ENCODE measurements at places on chromosomes 16 and 17.

- DNase-seq: no peak
Observed at GRCh38 chr16:83005653-83006160, 378.9 kb downstream of the CDH13 start.

- peak; percentile 74 for DNase-seq
Observed at GRCh38 chr16:67672739-67673662, 6.4 kb downstream of the C16orf86 start.

- DNase-seq: no peak
Observed at GRCh38 chr16:46961373-46962353, 11.8 kb downstream of the DNAJA2 start.

GRCh38 chr17:78375401-78376151 is 2.9 kb upstream of the PGS1 start:
- no peak for DNase-seq

GRCh38 chr16:81544700-81545271 is 100.2 kb downstream of the CMIP start:
- no peak for DNase-seq

DNA sequence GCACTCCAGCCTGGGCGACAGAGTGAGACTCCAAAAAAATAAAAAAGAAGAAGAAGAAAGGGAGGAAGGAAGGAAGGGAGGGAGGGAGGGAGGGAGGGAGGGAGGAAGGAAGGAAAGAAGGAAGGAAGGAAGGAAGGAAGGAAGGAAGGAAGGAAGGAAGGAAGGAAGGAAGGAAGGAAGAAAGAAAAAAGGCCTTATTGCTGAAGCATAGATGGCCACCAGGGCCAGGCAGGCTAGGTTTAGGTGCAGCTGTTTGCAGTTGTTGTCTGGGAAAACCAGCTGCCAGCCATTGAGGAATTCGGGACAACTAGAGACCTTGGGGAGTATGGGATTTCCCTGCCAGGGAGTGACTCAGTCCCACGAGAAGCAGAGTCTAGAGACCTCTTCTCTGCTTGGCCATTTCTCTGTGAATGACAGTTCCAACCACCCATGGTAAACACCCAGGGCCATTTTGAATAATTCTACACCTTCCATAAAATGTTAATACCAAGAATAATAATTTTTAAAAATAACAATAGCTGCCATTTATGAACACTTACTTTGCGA is 31.0 kb downstream of the SCNN1B start:
- no peak for DNase-seq

DNA sequence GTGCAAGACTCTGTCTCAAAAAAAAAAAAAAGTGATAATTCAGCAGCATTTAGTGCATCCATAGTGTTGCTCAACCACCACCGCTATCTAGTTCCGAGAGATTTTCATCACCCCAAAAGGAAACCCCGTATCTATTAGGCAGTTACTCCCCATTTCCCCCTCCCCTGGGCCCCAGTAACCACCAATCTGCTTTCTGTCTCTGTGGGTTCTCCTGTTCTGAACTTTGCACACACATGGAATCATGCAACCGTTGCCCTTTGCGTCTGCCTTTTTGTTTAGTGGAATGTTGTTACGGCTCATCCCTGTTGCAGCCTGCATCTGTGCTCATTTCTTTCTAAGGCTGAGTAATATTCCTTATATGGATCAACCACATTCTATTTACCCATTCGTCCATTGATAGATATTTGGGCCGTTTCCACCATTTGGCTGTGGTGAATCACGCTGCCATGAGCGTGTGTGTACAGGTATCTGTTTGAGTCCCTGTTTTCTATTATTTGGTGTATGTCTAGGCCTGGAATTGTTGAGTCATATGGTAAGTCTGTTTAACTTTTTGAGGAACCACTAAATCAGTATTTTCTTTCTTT is 8.7 kb upstream of the SYNGR2 start:
- DNase-seq: no peak

GRCh38 chr16:29972500-29972899 is 1.2 kb upstream of the TAOK2 start:
- no peak for DNase-seq

- DNase-seq: no peak
Observed at GRCh38 chr17:72605543-72605942, 484.7 kb downstream of the SOX9 start.

- DNase-seq: peak; percentile 55
Observed at GRCh38 chr16:85750146-85750826, 610 bp downstream of the C16orf74 start.

DNA sequence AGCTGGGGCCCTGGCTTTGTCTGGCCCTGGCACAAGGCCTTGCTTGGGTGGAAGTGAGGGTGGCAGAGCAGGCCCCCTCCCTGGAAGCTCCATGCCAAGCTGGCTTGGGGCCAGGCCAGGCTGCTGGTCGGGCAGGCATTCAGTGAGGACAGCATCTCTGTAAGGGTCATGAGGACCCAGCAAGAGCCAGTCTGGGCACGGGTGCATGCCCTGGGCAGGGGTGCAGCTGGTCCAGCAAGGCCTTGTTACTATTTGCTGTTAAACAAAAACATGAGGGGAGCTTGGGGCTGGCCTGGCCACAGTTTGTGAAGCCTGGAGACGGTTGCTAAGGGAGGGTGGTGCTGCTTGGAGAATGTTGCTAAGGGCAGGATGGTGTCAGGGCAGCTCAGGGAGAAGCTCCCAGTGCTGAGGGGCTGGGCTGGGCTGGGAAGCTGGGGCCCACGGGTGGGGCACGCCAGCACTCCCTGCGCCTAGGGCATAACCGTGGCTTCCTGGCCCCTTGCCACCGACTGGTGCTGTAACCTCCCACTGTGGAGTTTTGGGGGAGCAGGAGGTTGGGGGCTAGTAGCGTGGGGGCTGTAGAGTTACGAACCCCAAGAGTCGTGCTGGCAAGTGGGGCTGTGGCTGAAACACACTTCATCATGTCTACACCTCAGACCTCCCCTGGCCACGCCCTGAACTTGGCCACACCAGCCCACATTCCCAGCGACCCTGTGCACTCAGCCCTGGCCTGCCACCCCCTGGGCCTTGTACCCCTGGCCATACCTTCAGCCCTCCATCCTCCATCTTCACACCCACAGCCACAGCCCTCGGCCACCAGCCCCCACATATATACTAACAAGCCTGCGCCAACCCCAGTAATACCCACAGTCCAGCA is 1.6 kb downstream of the TPPP3 start:
- no peak for DNase-seq

DNA sequence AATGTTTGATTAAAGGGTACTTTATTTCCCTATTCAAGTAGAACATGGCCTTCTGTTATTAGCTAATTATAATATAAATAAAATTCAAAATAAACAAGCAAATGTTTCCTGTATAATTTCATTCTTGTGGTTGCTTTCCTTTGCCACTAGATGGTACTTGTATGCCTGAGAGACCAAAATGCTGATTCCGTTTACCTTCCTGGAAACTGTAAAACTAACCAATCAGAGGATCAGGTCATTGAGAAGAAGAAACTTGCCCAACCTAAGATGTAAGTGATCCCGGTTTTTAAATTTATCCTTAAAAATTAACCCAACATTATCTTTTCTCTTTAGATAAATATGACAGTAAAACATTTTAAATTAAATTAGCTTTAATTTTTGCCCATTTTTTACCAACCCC is 8.1 kb upstream of the ABCA5 start:
- no peak for DNase-seq

DNA sequence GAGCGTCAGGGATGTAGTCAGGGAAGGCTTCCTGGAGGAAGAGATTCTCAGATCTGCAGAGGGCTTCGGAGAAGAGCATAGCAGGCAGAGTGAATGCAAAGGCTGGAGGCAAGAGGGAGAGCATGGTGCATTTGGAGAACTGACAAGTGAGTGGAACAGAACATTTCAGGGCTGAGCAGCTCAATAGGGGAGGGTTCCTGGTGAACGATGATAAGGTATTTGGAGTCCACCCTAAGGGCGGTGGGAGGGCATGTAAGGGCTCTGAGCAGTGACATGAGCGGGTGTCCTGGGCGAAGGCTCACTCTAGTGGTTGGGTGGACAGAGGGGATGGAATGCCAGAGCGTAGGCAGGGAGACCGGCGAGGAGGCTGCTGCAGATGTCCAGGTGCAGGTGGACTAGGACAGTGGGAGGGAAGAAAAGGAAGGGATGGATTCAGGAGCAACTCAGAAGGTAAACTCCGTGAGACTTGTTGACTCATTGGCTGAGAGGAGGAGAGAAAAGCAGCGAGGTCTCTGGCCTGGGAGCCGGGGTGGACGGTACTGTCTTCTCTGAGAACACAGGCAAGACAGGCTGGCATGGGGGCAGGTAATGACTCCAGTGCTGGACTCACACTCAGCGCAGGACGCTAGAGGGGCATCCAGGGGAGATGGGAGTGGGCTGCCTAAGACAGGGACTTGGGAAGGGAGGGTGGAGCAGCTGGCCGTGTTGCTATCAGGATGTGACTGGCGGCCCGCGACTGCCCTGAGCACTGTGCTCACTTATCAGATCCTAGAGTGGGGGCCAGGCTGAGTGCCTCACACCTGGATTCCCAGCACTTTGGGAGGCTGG is 1.4 kb upstream of the PITPNA start:
- DNase-seq: no peak

- no peak for DNase-seq
Observed at GRCh38 chr16:79182616-79183015, 417.9 kb downstream of the MAF start.

DNA sequence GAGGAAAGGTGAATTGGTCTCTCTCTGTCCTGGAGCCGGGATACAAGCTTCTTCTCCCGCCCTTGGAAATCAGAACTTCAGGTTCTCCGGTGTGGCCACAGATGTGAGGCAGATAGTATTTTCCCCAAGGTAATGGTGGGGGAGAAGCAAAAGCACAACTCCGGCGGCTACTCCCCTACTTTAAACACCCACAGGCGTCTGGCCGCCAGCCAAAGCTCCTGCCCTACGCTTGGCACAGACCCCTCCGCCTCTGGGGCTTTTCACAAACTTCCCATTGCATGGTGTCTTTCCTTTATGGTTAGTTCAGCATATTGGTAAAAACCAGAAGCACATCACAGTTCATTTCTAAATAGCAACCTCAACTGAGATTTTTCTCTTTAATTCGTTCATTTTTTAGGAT is 39.4 kb upstream of the B4GALNT2 start:
- DNase-seq: no peak

DNA sequence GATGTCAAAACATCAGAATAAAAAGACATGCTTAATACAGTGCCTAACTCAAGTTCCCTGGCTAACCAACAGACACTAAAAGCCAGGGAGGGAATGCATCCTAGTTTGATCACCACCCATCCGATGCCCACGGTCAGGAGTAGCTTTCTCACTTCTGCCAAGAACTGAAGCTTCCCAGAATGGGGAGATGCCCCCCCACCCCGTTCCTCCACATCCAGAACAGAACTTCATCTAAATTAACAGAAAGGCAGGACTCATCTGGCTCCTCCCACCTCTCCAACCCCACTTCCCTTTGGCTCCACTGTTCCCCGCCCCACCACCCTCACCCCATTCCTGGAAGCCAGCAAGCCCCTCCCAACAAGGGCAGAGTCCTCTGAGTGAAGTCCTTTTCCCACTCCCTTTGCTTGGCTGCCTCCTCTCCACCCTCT is 33.7 kb downstream of the GDE1 start:
- DNase-seq: peak; percentile 74

DNA sequence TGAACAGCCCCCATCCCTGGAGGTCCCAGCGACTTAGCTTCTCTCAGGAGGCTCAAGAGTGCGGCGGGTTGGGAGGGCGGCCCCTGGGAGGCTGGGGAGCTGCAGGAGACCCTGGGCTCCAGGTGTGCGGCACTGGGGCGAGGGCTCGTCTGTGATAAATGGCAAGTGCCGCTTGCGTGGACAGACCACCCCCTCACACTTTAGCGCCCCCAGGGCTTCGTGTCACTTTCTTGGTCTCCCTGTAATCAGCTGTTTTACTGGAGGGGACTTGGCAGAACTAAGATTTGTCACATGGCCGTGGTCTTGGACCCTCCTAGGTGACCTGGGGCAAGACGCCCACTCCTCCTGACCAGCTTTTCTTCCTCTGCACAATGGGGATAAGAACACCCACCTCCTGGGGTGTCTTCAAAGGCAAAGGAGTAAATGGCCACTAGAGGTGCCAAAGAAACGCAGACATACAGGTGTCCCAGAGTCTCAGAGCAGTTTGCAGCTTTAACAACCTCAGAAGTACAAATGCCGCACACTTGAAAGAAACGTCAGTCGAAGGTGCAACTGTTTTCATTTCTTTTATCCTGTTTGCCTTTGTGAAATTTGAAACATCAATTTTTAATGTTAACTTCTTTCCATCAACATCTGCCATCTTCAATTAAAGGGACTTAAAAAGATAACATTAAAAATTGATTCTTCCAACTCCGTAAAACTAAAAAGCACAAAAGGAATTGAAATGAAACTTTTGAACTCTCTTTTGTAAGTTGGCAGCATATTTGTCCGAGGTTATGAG is 946 bp downstream of the OSGIN1 start:
- no peak for DNase-seq

GRCh38 chr17:13403982-13404946 is 197.5 kb downstream of the HS3ST3A1 start:
- DNase-seq: no peak

GRCh38 chr17:4480929-4481898 is 17.5 kb upstream of the SPNS2 start:
- no peak for DNase-seq

DNA sequence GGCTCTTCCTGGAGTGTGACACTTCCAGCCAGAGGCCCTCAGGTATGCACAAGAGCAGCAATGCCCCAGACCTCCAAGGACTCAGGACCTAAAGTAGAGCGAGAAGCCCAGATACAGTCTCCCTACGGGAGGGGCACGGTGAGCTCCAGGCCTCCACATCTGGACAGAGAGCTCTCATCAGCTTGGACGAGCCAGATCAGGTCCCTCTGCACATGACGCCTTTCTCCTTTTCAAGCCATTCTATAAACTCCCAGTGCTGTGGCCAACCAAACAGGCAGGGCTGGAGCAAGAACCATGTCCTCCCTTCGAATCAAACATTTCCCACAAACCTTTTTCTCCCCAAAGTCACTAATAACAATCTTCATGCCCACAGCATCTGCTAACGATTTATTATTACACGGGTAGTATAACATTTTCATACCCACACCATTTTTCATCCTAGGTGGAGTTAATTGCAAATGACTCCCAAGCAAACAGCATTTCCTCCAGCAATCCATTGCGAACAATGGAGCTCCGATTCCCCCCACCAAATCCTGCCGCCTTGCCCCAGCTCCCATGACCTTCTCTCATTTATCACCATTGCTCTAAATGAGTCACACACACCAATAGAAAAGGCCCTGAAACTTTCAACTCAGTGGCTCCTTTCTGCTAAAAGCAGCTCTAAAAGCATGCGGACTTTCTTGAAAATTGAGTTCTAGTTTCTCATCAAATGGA is 24.2 kb upstream of the NLRP1 start:
- DNase-seq: no peak
